ENCODE measurements at places on chromosomes 1 and 21.

- DNase-seq, result no peak
Observed at GRCh38 chr1:12456979-12457378, 161.0 kb downstream of the DHRS3 start.

DNA sequence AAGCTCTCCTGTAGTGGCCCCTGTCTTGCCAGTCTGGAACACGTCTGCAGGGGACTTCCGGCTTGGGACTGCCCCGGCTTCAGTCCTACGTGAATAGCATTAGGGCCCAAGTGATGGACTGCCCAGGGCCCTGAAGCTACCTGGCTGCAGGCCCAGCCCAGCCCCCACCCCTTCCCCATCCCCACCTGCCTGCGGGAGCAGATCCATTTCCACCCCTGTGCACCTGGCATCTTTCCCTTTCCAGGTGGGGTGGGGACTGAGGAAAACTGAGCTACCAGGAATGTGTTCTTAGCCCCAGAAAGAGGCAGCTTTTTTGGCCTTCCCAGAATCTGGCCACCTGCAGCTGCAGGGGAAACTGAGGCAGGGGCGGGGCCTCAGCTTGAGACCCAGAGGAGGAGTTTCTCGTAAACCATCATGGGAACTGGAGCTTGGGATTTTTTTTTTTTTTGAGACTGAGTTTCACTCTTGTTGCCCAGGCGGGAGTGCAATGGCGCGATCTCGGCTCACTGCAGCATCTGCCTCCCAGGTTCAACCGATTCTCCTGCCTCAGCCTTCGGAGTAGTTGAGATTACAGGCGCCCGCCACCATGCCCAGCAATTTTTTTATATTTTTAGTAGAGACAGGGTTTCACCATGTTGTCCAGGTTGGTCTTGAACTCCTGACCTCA lies 3.2 kb downstream of the EDN2 start:
- DNase-seq, result no peak

DNA sequence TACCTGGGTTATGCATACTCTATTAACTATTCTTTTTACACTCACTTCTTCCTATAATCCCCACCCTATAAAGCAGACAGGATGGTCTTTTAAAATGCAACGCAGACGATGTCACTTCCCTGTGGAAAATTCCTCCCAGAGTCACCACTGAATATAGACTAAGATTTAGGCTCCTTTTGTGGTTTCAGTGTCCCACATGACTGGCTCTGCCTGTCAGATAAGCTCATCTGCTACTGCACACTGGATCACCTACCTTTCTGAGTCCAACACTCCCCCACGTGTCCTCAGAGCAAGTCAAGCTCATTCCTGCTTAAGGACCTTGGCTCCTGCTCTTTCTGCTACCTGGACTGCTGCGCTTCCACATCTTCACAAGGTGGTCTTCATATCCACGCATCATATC lies 73.0 kb upstream of the SIPA1L2 start:
- DNase-seq, result no peak

DNA sequence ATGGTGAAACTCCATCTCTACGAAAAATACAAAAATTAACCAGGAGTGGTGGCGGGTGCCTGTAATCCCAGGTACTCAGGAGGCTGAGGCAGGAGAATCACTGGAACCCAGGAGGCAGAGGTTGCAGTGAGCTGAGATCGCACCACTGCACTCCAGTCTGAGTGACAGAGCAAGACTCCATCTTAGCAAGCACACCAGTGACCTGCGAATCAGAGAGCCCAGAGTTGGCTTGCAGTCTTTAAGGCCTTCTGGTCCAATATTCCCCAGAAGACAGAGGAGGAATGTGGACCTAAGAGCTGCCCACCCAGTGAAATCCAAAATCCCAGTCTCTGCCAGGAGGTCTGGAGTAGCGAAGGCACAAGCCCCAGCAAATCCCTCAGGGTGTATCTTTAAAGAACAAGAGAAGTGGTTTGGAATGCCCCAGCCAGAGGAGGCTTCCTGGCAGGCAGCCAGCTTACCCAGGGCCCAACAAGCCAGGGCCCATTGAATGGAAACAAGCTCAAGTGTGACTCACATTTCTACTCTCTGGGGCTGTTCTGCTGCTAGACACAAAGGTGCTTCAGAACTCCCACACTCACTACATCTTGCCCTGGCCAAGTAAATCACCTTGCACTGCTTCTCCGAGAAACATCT lies 23.9 kb downstream of the GPR161 start:
- no peak for DNase-seq

DNA sequence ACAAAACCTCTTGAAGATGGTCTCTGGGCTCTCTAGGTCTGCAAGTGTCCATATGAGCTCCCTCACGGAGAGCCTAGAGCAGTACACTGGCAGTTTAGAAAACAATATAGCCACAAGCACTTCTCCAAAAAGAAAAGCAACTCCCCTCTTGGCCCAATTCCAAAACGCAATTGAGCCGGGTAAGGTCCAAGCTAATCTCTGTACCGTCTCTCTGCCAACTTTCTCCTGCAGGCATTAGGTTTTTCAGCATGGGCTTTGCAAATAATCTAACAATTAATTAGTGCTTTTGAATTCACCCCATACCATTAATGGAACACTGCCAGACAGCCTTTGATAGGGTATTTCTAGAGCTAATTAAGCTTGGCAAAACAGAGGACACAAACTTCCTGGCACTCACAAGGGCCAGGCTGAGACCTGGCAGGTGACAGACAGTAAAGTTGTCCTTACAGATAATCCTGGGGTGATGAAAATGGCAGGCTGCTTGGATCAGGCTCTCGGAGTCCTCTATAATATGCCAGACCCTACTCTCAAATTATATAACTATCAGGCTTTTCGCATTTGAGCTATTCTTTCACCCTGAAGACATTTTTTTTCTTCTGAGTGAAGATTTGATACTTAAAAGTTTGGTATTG lies 39.8 kb downstream of the TGFBR3 start:
- no peak for DNase-seq

DNA sequence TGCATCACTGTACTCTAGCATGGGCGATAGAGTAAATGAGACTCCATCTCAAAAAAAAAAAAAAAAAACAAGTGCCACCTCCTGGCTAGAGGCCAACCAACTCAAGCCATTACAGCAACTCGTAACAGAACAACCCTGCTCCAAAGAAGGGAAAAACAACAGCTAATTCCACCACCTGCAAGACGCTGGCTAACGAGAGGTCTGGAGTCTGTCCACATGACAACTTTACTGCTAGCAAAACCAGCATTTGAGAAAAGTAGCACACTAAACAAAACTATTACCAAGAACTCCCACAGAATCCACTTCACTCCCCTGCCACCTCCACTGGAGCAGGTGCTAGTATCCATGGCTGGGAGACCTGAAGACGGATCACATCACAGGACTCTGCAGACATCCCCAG lies 24.1 kb upstream of the EGLN1 start:
- no peak for DNase-seq

- no peak for DNase-seq
Observed at GRCh38 chr1:94539496-94539895, 2.1 kb downstream of the F3 start.

DNA sequence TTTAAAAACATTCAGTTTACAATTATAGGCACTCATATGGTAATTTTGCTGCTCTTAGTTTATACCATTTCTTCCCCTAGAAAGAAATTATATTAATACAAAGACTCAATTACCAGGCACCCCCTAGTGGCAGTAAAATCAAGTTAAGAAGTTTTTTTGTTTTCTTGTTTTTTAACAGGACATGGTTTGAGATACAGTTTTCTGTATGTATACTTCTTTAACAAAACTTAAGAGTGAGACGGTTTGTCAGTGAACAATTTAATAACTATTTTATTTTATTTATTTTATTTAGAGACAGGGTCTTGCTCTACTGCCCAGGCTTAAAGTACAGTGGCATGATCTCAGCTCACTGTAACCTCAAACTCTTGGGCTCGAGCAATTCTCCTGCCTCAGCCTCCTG lies 224.6 kb downstream of the FAF1 start:
- no peak for DNase-seq

DNA sequence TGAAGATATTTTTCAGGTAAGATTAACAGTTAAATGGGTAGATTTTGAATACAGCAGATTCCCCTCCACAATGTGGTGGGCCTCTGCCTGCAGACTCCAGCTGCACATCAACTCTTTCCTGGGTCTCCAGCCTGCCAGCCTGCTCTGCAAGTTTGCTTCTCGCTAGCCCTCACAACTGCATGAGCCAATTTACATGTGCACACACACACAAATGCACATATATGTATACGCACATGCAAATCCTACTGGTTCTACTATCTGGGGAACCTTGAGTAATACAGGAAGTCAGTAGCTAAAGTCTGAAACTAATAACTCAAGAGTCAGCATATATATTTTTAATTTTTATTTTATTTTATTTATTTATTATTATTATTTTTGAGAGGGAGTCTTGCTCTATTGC lies 34.8 kb upstream of the QSOX1 start:
- no peak for DNase-seq

DNA sequence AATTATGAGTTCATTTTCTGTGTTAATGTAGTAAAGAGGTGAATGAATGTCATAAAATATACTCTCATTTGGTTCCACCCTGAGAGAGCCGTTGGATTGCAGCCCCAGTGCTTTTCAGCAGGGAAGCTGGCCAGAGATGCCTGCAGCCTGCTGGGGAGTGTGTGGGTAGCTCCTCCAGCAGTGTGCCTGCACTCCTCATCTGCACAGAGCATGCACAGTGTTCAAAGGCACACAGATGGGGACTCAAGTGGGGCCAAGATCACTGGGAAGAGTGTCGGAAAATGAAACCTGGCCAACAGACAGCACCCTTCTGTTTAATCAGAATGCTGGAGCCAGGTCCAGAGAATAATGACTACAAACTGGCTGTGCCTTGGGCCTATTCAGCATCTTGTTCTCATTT lies 206.8 kb downstream of the ST6GALNAC3 start:
- DNase-seq, result no peak

DNA sequence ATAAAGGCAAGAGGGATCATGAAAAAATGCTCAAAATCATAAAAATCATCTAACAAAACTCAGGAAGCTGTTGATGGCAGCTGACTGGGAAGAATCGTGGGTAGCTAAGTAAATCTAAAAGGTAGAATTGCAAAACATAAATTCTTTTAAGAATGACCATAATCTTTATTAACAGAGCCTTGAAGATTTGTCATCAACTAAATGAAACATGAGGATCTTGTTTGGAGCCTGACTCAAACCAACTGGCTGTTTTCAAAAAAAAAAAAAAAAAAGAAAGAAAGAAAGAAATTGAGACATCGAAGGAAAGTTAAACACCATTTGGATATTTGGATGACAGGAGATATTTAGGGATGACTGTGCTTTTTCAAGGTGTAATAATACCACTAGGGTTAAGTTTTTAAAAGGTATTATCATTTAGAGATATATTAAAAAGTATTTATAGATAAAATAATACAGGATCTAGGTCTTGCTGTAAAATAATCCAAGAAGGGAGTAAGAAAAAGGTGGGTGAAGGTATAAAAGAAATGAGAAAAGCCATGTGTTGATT lies 48.6 kb downstream of the CD34 start:
- DNase-seq, result no peak

- no peak for DNase-seq
Observed at GRCh38 chr1:190588424-190588823, 110.8 kb upstream of the BRINP3 start.

DNA sequence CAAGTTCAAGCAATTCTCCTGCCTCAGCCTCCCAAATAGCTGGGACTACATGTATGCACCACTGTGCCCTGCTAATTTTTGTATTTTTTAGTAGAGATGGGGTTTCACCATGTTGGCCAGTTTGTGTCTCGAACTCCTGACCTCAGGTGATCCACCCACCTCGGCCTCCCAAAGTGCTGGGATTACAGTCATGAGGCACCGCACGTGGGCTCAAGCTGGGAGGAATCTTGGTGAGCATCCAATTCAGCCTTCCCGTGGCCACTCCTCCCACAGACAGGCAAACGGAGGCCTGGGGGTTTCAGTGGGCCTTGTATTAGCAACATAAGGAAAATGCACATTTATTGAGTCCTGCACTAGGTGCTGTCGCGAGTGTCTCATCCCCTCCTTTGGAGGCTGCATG lies 24.5 kb upstream of the VWA5B1 start:
- no peak for DNase-seq

DNA sequence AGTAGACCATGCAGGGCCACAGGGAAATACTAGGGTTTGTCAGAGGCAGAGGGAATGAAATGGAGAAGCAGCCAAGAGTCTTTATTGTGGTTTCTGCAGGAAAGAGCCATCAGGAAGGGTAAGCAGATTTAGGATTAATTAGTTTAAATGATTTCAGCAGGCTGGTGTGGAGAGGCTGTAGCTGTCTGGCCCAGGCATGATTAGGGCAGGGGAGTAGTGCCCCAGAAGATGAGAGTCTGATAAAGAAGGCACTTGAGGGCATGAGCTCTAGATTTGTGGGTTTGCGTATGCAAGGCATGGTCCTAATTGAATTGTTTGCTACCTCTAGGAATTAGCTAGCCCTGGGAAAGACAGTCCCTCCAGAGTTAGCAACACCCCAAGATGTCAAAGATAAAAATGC lies 484.6 kb upstream of the PLXNA2 start:
- no peak for DNase-seq

- no peak for DNase-seq
Observed at GRCh38 chr1:20096840-20097447, 22.4 kb downstream of the PLA2G2D start.

- DNase-seq, result no peak
Observed at GRCh38 chr1:188931506-188931905, 1546.2 kb downstream of the BRINP3 start.

DNA sequence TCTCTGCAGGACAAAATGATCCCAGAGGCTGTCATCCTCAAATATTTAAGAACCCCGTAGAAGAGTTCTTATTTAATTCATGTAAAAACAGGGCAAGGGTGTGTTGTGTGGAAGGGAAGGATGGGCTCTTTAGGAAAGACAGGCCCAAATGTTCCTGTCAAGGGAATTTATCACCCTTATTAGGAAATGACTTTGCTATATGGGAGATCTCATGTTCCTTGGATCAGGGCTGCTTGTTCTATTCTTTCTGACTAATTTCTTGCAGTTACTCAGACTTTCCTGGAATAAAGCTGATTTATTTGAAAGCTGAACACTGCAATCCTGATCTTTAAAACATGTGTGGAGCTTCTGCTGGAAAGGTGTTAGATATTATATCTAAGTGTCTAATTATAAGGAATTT lies 72.8 kb downstream of the SELENOF start:
- no peak for DNase-seq

DNA sequence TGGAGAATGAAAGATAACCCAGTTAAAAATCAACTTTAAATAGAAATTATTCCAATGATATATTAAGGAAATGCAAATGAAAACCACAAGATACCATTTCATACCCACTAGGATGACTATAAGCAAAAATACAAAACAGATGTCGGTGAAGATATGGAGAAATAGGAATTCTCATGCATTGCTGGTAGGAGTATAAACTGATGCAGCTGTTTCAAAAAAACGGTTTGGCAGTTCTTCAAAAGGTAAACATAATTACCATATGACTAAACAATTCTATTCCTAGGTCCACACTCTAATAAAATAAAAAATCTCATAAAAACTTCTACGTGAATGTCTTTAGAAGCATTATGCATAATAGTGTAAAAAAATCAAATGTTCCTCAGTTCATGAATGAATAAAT lies 763.3 kb upstream of the BRINP3 start:
- DNase-seq, result no peak

GRCh38 chr21:42027822-42028765 lies 17.9 kb upstream of the ZBTB21 start:
- no peak for DNase-seq

- DNase-seq, result no peak
Observed at GRCh38 chr1:101317590-101317989, 80.8 kb downstream of the S1PR1 start.

- no peak for DNase-seq
Observed at GRCh38 chr1:17673329-17674072, 81.6 kb upstream of the ACTL8 start.

- DNase-seq, result no peak
Observed at GRCh38 chr1:177001556-177001955, 163.0 kb downstream of the ASTN1 start.

Data from esophagus squamous epithelium (tissue), 5 donors.